ENCODE measurements at places on chromosomes 13 and 19. TPM values are rescaled to one million over a fixed set of nuclear protein-coding genes. Genes with fewer than 3 reads are reported as not detected.

Gene KCNJ14
- polyA plus RNA-seq = 0.20 TPM

Gene ZNF543
- 2.6 TPM for polyA plus RNA-seq

Gene CPB2
- not detected for polyA plus RNA-seq

Gene PSG7
- 0.10 TPM for polyA plus RNA-seq

Gene KLC3
- polyA plus RNA-seq = not detected

Gene PRX
- polyA plus RNA-seq = 1.9 TPM

Gene CCDC194
- not detected for polyA plus RNA-seq

Gene C19orf81
- polyA plus RNA-seq = not detected

Gene UBE2L5
- polyA plus RNA-seq = 0.81 TPM

Gene NKG7
- not detected for polyA plus RNA-seq

Gene IQCN
- polyA plus RNA-seq = 0.53 TPM

Gene ZNF626
- 9.0 TPM for polyA plus RNA-seq

Gene SERPINE3
- not detected for polyA plus RNA-seq

Gene LHB
- polyA plus RNA-seq = not detected

Gene CCL25
- polyA plus RNA-seq = not detected

Gene RAB20
- 2.2 TPM for polyA plus RNA-seq

Gene ELL
- polyA plus RNA-seq = 4.1 TPM

Gene MYDGF
- polyA plus RNA-seq = 126 TPM

Gene KISS1R
- not detected for polyA plus RNA-seq

Gene CGB2
- polyA plus RNA-seq = not detected

Gene CEACAM5
- polyA plus RNA-seq = not detected

Gene SIRT2
- polyA plus RNA-seq = 61.3 TPM

Gene NLRP12
- not detected for polyA plus RNA-seq

Gene PLPPR3
- polyA plus RNA-seq = 1.3 TPM

Gene SIGLEC14
- polyA plus RNA-seq = not detected

Gene LILRA1
- not detected for polyA plus RNA-seq

Gene GPX4
- polyA plus RNA-seq = 627 TPM

Gene ELANE
- not detected for polyA plus RNA-seq

Gene CLDN10
- polyA plus RNA-seq = not detected

Gene ZNF253
- polyA plus RNA-seq = 4.2 TPM

Gene GPR4
- not detected for polyA plus RNA-seq

Gene POLR2I
- polyA plus RNA-seq = 62.9 TPM

Gene ZNF331
- polyA plus RNA-seq = 4.4 TPM

Gene SIGLEC12
- polyA plus RNA-seq = not detected

Gene USP12
- polyA plus RNA-seq = 14.4 TPM
